ENCODE measurements at places on chromosomes 3 and 15. TPM values are rescaled to one million over a fixed set of nuclear protein-coding genes. Genes with fewer than 3 reads are reported as not detected.

GRCh38 chr3:195077611-195078540, 193.1 kb downstream of the XXYLT1 start:
- no peak overlapping the region for H3K27ac ChIP-seq
- DNase-seq, result no peak
- no peaks in the 10 kb centered on the region for H3K36me3 ChIP-seq
- H3K4me3 ChIP-seq, result no peak overlapping the region
- H3K27me3 ChIP-seq, result no peaks in the 10 kb centered on the region
- H3K4me1 ChIP-seq, result no peaks in the 10 kb centered on the region

DNA sequence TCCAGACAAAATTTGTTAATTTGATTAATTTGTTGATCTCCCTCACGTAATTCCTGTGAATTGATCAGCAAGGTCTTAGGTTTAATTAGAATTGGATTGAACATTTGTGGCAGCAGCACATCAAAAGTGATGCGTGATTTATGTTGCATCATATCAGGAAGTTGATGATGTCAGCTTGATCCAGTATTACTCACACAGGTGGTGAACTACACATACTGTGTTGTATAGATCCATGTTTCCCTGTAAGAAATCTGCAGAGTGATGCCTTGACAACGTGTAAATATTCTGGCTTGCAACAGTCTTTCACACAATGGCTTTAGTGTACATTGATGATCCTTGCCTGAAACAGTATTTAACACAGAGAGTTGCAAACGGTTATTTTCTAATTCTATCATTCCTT, 200.4 kb downstream of the ADAMTSL3 start:
- no peaks in the 10 kb centered on the region for H3K36me3 ChIP-seq
- H3K27me3 ChIP-seq, result no peaks in the 10 kb centered on the region
- no peak overlapping the region for H3K4me3 ChIP-seq

- H3K36me3 ChIP-seq, result no peaks in the 10 kb centered on the region
- no peak for DNase-seq
- no peak overlapping the region for H3K27ac ChIP-seq
- no peaks in the 10 kb centered on the region for H3K27me3 ChIP-seq
- no peaks in the 10 kb centered on the region for H3K4me1 ChIP-seq
These were observed 19.2 kb downstream of the LYSMD2 start for GRCh38 chr15:51718219-51718618.

DNA sequence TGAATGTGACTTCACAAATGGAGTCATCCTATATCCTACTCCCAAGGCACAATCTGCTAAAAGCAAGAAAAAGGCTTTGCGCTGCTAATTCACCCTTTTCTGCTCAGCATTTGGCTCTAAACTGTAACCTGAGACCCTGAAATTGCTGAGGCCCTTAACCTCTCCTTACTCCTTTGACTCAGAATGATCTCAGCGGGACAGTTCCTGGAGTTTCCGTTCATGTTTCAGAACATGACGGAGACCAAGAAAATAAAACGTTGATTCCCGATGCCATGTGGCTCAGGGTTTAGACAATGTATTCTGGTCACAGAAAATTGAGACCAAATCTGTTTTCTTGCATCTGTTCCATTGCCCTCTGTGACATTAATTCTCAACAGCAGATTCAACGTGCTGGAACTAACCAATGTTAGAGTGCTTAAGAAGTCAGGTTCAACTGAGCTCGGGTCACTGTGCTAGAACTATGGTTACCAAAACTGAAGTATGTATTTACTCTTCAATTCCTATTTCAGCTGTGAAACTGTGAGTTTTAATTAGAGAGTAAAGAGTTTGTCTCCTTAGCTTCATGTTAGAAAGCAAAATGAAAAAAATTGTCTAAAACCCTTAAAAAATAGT, 45.4 kb upstream of the TMC3 start:
- no peaks in the 10 kb centered on the region for H3K4me1 ChIP-seq
- no peaks in the 10 kb centered on the region for H3K27me3 ChIP-seq
- H3K4me3 ChIP-seq, result no peak overlapping the region
- DNase-seq, result no peak
- no peaks in the 10 kb centered on the region for H3K36me3 ChIP-seq
- H3K27ac ChIP-seq, result no peak overlapping the region

DNA sequence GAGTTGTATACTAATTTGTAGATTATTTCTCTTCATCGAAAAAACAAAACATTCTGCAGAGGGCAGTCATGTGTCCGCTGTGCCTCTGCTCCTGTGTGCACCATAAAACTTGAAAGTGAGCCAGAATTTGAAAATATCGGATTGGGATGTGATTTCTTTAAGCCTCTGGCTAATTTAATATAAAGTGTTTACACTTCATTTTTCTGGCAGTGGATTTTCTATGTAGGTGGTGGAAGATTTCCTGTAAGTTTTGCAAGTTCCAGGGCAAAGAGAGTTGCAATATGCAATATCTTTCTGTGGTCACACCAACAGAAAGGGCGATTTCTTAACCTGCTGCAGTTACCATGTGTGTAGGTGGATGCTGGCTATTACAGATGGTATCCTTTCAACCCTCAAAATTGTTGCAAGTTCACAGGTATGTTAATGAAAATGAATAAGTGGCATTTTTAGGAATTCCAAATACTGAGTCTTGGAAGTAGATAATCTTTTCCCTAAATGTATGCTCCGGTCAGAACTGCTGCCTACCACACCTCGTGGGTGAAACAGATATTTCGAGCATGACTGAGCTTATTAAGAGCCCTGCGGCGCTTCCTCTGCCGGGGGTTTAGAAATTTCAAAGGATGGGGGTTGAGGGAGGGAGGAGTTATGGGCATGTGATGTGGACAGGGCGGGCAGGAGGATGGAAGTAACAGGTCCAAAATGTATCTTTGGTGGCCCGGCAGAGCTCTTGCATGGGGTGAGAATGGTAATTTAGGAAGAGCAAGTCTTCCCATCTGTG, 134.0 kb downstream of the PGPEP1L start:
- peaks cover 9% of the 10 kb centered on the region for H3K4me1 ChIP-seq
- no peaks in the 10 kb centered on the region for H3K27me3 ChIP-seq
- no peak for DNase-seq
- no peaks in the 10 kb centered on the region for H3K36me3 ChIP-seq
- no peak overlapping the region for H3K27ac ChIP-seq

GRCh38 chr3:143163562-143164100, 44.1 kb downstream of the CHST2 start:
- DNase-seq, result no peak
- H3K27ac ChIP-seq, result no peak overlapping the region
- no peaks in the 10 kb centered on the region for H3K4me1 ChIP-seq

DNA sequence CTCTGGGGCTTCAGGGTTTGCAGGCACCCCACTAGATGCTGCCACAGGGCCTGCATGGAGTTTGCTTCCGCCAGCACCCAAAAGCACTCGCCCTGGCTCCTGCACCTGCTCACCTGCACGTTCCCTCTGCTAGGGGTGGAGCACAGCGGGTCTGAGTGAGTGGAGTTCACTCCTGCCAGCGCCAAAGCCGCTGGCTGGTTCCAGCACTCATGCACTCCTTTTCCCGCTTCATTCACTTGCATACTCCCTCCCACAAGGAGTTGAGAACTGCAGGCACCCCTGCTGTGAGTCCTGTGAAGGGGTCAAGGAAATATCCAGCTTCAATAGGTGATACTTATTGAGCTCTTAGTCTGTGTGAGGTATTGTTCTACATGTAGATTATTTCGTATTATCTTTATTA, 537.5 kb downstream of the NR2F2 start:
- no peak overlapping the region for H3K4me3 ChIP-seq
- no peak overlapping the region for H3K27ac ChIP-seq
- no peaks in the 10 kb centered on the region for H3K27me3 ChIP-seq
- DNase-seq, result no peak
- H3K36me3 ChIP-seq, result no peaks in the 10 kb centered on the region

DNA sequence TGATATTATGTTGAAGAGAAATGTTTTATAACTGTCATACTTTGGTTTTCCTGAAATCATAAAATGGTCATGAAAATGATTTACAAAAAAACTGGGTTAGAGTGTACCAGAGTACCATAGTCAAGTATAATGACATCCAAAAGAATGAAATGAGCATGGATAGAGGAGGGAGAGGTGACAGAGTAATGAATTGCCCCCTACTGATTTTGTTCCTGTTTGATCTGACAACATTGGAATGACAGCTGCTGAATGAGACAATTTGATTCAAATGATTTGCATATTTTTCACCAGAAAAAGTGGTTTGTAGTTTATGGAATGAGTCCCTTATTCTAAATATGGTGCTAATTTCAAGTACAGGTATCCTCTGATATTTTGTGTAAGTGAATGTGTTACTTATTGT, 271.7 kb downstream of the CNTN4 start:
- no peak overlapping the region for H3K27ac ChIP-seq
- H3K4me1 ChIP-seq, result no peaks in the 10 kb centered on the region
- no peaks in the 10 kb centered on the region for H3K36me3 ChIP-seq
- no peaks in the 10 kb centered on the region for H3K27me3 ChIP-seq

DNA sequence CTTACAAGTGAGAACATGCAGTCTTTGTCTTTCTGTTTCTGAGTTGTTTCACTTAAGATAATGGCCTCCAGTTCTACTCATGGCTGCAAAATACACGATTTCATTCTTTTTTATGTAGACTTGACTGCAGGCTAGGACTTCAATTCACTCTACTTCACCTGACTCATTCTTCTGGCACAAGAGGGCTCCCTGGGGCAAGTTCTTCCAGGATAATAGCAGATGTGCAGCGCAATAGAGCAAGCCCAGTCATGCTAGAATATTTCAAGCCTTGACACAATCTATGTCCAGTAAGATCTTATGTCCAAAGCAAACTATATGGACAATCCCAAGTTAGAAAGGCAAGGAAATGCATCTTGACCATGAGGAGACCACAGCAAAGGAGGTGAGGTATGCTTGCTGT, 211.7 kb upstream of the GADL1 start:
- H3K27ac ChIP-seq, result no peak overlapping the region
- peak; percentile 29 for DNase-seq

GRCh38 chr15:78840661-78841375, 29.6 kb upstream of the ADAMTS7 start:
- H3K4me1 ChIP-seq, result no peaks in the 10 kb centered on the region
- no peak for DNase-seq
- no peaks in the 10 kb centered on the region for H3K36me3 ChIP-seq
- H3K4me3 ChIP-seq, result no peak overlapping the region
- H3K27me3 ChIP-seq, result no peaks in the 10 kb centered on the region

DNA sequence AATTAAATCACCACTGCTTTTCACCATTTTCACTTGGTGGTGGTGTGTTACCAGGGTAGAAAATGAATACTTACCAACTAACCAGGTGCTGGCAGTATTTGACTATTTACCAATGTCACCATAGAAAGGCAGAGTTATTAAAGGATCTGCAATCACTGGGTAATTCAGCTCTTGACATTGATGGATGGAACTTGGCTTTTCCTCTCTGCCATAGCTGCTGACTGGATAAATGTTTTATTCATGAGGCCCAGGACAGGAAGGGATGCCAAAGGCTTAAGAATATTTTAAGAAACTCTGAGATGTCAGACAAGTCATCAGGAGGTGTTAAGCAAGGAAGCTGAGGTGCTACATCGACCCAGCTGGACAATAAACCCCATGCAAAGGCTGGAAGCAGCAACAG, 495.5 kb upstream of the CFAP20DC start:
- no peak overlapping the region for H3K27ac ChIP-seq
- no peaks in the 10 kb centered on the region for H3K36me3 ChIP-seq
- H3K4me3 ChIP-seq, result no peak overlapping the region

- H3K36me3 ChIP-seq, result no peaks in the 10 kb centered on the region
- H3K27me3 ChIP-seq, result no peaks in the 10 kb centered on the region
- no peak overlapping the region for H3K4me3 ChIP-seq
- H3K27ac ChIP-seq, result no peak overlapping the region
These were observed 386.6 kb upstream of the DPH6 start for GRCh38 chr15:35932531-35932930.

TMEM44 gene
- 11.0 TPM for total RNA-seq

CHP1 gene
- 174 TPM for total RNA-seq

CD96 gene
- 0.45 TPM for total RNA-seq

ATG7 gene
- 25.2 TPM for total RNA-seq

RTP3 gene
- not detected for total RNA-seq

SLC28A1 gene
- not detected for total RNA-seq

SMARCC1 gene
- total RNA-seq, result 58.7 TPM

PLSCR1 gene
- total RNA-seq, result 90.1 TPM

CPLX3 gene
- 59.8 TPM for total RNA-seq

AGTR1 gene
- total RNA-seq, result 13.0 TPM

NT5DC2 gene
- total RNA-seq, result 117 TPM
